ENCODE measurements at places on chromosomes 3 and 15.

GRCh38 chr3:192207239-192207638 lies 520.1 kb downstream of the FGF12 start:
- DNase-seq = no peak

- no peak for DNase-seq
Observed at GRCh38 chr15:54803987-54804386, 392.8 kb downstream of the RSL24D1 start.

- no peak for DNase-seq
Observed at GRCh38 chr3:169879845-169880575, 10.3 kb upstream of the LRRC31 start.

DNA sequence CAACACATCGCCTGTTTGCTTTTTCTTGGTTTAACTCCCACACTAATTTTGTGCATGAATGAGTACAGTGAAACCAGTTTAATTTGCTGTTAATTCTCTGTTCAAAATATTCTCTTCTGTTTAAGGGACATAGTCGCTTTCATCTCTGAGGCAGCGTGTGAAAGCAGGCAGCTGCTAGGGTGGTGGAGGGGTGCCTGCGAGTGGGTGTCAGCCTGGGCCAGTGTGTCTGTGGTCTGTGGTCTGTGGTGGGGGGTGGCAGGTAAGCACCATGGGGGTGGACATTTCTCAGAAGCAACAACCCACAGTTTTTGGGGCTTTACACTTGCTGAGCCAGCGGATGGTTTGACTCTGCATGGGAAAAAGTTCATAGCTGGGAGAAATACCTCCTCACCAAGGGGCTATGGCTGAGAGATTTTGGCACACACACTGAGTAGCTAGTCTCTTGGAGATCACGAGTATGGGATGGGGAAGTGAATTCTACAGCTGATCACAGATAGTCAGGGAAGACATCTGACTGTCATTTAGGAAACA lies 109.2 kb downstream of the EPHB1 start:
- no peak for DNase-seq

DNA sequence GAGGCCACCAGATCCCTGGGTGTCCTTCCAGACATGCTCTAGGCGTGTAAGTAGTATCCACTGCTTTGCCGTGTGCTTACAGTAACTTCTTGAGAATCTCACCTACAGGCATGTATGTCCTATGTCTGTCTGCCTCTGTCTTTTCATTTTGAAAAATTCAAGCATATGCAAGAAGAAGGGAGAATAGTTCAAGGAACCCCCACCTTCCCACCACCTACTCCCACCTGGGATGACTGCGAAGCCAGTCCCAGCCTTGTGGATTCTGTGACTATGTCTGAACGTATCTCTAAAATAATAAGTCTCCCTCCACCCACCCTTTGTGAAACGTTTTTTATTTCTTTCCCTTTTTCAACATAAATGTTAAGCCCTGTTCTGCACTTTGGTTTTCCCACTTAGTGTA lies 15.0 kb downstream of the CHST13 start:
- no peak for DNase-seq

- no peak for DNase-seq
Observed at GRCh38 chr3:169850618-169851017, 19.1 kb downstream of the LRRC31 start.

DNA sequence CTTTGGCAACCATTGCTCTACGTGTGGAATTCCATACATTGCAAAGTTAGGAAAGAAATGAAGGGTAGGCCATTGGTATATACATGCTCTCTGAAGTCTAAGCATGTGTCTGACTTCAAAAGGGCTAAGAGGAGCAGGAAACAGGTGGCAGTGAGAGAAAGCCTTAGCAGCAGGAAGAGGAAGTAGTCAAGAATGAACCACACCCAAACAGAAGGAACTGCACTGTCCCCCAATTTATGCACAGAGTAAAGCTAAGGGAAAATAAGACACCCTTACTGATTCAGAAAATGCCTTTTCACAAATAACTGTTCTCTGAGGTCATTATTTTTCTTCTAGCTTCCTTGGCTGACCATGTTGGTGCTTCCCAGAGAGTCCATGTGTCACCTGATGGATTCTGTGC lies 575.4 kb downstream of the NTRK3 start:
- no peak for DNase-seq

DNA sequence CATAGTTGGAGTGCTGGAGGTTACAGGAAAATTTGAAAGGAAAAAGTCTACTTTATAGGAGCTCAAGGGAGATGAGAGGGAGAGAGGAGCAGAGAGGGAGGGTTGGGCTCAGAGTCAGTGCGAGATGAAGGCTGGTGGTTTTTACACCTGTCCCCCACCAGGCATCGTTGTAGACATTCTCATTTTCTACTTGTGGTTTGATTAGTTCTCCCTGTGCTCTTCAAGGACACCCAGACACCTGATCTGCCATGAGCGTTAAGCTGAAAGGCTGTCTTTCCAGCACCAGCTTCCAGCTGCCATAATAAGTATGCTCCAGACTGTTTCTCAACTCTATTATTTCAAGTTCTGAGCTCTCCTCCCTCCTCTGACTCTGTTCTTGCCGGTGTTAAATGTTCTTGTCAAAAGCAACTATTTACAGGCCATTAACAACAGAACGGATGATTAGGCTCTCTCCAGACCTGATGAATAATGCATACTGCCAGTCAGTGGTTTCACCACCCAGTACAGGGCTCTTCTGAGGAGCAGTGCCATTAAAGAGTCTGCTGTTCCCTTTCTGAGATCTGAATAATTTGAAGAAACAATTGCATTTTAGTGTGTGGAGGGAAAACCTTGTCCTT lies 514.6 kb upstream of the MCTP2 start:
- DNase-seq = no peak

DNA sequence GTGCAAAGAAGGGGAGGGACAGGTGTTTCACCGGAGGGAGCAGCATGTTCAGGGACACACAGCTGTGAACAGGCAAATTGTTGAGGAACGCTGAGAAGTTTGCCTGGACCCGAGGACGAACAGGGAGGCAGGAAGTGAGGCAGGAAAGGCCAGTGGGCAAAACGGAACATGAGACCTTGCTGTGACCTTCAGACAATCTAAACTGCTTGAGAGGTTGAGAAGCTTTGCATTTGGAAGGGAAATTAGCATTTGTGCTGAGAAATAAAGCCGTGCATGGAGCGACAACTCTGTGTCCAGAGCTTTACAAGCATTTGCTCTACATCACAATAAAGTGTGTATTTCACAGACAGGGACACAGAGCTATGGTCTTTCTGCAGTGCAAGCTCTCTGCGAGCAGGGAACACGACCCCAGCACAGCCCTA lies 47.9 kb downstream of the CDC25A start:
- no peak for DNase-seq

- DNase-seq = no peak
Observed at GRCh38 chr15:56240390-56240789, 3.3 kb downstream of the RFX7 start.

DNA sequence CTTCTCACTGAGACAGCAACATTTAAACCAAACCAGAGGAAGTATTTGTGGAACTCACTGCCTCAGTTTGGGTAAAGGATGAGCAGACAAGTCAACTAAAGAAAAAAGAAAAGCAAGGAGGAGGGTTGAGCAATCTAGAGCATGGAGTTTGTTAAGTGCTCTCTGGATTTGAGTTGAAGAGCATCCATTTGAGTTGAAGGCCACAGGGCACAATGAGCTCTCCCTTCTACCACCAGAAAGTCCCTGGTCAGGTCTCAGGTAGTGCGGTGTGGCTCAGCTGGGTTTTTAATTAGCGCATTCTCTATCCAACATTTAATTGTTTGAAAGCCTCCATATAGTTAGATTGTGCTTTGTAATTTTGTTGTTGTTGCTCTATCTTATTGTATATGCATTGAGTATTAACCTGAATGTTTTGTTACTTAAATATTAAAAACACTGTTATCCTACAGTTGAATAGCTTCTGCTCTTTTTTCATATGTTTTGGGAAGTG lies 23.3 kb downstream of the CLDN18 start:
- no peak for DNase-seq

DNA sequence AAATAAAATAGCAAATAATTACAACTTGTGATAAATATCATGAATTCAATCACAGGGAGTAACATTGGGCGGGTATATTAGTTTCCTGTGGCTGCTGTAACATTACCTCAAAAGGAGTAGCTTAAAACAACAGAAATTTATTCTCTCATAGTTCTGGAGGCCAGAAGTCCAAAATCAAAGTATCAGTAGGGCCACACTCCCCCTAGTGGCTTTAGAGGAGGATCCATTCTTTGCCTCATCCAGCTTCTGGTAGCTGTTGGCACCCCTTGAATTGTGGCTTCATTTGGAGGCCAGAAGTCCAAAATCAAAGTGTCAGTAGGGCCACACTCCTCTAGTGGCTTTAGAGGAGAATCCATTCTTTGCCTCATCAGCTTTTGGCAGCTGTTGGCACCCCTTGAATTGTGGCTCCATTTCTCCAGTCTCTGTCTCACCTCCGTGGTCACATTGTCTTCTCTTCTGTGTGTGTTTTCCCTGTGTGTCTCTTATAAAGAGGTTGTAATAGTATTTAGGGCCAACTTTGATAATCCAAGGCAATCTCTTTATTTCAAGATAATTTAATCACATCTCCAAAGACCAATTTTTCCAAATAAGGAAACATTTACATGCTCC lies 3.1 kb upstream of the CFAP20DC start:
- DNase-seq = no peak

- DNase-seq = no peak
Observed at GRCh38 chr3:140933109-140933508, 8.5 kb upstream of the SLC25A36 start.

- DNase-seq = no peak
Observed at GRCh38 chr3:111548092-111548491, 6.1 kb downstream of the CD96 start.
